NCI-H510A treated with DMSO at 0.1 percent for 48 hours (cell line): ENCODE measurements at places on chromosomes 5 and 9.

GRCh38 chr9:87725356-87725899 lies 491 bp upstream of the CTSL start:
- DNase-seq, result no peak

GRCh38 chr5:143133721-143134120 lies 269.8 kb downstream of the NR3C1 start:
- DNase-seq, result peak; percentile 50

- no peak for DNase-seq
Observed at GRCh38 chr9:136628268-136628667, 34.4 kb upstream of the EGFL7 start.

DNA sequence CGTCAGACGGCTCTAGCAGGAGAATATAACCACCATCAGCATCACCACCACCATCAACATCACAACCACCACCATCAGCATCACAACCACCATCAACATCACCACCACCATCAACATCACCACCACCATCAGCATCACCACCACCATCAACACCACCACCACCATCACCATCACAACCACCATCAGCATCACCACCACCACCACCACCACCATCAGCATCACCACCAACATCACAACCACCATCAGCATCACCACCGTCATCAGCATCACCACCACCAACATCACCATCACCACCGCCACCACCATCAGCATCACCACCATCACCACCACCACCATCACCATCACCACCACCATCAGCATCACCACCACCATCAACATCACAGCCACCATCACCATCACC lies 210.7 kb downstream of the C9orf50 start:
- DNase-seq, result no peak

GRCh38 chr5:172642486-172642885 lies 1.4 kb downstream of the NEURL1B start:
- DNase-seq, result peak; percentile 12

DNA sequence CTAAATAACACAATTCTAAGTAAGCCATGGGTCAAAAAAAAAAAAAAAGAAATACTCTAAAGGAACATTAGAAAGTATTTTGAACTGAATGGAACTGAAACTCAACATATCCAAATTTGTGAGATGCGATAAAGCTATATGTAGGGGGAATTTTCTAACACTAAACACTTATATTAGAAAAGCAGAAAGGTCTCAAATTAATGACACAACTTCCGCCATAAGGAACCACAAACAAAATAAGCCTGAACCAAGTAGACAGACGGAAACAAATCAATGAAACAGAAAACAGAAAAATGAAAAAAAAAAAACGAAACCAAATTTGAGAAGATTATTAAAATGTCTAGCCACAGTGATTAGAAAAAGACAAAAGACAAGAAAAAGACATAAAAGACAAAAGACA lies 39.9 kb downstream of the ADAMTS6 start:
- no peak for DNase-seq

DNA sequence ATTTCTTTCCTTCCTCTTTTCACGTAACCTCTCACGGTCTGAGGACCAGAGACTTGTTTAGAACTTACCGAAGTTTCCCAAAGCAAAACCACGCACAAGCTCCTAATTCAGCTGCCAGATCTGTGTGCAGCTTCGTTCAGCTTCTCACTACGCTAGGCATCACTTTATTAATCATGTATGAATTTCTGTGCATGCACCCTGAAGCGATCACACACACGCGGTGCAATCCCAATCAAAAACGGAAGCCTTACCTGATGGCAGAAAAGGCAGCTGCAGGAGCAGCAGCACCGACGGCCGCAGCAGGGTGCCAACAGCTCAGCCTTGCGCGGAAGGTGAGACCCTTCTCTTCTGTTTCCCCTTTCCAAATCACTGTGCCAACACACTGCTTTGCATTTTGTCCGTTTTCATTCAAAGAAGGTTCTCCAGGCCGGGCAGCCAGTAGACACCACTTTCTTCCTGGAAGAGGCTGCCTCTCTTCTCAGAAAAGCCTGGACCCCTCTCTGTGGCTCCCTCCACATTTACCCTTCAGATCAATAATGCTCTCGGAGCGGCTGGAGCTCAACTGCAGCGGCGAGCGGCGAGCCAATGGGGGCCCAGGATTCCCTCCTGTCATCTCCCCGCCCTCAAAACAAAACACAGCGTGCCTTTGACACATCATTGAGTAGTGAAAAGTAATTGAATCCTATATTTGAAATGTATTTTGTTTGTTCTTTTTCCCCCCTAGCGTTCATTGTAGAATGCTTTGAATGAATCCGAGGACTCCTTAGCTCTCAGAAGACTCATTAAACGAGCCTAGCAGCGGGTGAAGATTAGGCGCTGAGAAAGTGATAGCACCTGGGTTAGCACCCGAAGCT lies at the start of gene CDH12:
Gene CDH12, minus strand, starts transcription at position 538 of the 854 bp plus-strand sequence.
- peak; percentile 68 for DNase-seq
